ENCODE measurements at places on chromosomes 5 and 9.
A peak's percentile ranks its signal among the peaks of the same experiment; 100 is the strongest.

- no peak for DNase-seq
Observed at GRCh38 chr5:116482394-116482793, 92.2 kb downstream of the SEMA6A start.

GRCh38 chr5:135576075-135576599 is 2.7 kb downstream of the CXCL14 start:
- DNase-seq, result no peak

DNA sequence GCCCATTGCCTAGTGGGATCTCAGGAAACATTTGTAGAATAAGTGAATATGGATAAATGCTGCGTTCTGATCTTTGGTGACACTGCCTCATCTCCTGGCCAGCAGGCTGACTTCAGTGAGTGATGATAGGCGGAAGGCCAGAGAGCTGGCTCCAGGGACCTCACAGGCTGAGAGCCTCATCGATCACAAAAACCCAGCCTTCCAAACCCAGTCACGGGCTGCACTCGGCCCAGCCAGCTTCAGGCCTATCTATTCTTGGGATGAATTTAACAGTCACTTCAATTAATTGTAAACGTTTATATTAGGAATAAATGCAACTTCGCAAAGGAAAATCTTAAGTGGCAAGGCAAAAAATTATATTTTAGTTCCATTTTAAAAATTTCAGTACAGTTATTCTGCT is 201.6 kb downstream of the IRX2 start:
- DNase-seq, result no peak

DNA sequence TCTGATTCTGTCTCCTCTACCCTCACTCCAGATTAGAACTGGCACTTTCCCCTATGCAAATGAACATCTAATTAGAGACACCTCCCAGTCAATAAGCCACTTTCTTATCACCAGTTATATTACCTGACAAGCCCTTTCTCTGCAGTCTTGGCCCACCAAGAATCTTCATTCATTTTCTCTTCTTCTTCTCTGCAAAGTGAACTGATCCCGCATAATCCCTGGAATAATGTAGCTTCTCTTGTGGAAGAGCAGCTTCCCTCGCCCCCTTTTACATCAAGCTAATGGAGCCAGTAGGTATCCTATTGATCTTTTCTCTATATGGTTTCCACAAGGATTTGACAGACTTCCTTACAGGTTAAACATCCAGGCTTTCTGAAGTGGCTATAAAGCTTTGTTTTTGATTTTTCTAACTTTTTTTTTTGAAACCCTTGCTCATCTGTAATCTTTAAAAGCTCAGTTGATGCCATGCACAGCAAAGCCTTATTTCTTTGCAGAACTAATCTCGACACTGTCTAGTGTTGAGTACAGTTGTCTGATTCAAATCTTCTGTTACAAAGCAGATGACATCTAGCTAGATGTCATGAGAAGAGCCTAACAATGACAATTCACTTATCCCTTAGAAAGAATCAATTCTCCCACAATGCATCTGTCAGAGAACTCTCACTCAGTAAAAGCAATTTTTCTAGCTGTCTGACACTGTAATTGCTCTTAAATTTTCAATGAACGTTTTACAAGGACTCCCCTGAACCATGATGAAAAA is 281.4 kb downstream of the ISL1 start:
- DNase-seq, result no peak

DNA sequence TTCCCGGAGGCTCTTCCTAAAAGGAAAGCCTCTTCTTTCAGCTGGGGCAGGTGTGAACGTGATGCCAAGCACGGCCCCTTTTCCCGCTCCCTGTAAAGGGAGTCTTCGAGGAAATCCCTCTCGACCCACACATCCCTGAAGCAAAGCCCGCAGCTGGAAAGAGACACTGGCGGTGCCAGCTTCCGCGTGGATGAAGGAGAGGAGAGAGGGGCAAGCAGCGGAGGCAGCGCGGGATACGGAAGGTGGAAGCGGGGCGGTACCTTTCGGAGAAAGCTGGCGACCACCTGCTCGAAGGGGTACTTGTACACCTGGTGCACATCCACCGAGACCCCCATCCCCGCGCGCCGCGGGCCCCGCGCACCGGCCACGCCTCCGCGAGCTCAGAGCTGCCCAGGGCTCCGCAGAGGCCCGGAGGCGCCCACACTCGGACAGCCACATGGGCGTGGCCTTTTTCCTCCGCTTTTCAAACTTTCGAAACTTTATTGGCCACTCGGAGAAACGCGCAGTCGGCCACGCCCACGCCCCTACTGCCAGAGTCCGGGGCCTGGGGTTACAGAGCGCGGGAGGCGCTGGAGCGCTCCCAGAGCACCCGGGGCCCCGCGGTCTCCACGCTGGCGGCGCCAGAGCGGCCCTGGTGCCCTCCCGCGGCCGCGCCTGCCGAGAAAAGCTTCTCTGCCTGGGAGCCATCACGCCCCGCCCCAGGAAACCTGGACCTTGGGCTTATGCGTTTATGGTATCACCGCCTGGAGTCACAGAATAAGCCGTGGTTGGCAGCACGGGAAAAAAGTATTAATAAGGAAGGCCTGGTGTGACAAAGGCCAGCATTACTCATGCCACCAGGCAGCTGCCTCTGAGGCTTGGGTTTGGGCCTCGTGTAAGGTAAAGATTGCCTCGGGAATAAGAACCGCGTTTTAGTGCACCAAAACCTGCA is at the start of gene PRELID2:
Gene PRELID2, minus strand, starts transcription at position 426 of the 931 bp plus-strand sequence. Its CDS starts 91 bp downstream, at position 335.
- DNase-seq, result peak; percentile 60

DNA sequence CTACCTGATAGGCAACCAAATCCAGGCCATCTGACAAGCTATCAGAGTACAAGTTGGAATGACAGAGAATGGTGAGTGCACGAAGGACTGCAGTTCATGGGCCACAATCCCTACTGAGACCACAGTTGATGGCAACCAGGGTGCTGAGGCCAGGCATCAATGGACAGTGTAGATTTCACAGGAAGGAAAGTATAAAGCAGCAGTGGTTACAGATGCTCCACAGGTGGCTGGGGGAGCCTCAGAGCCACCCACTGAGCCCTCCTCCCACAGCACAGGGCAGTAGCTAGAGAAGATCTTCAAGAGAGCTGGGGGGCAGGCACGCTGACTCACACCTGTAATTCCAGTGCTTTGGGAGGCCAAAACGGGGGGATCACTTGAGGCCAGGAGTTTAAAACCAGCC is 49.4 kb downstream of the RETREG1 start:
- DNase-seq, result no peak

GRCh38 chr9:114317665-114318357 is 5.1 kb upstream of the ORM1 start:
- no peak for DNase-seq

GRCh38 chr5:6791031-6791430 is 77.8 kb downstream of the TENT4A start:
- DNase-seq, result no peak

GRCh38 chr9:75200892-75201470 is 112.7 kb downstream of the OSTF1 start:
- DNase-seq, result peak; percentile 34

DNA sequence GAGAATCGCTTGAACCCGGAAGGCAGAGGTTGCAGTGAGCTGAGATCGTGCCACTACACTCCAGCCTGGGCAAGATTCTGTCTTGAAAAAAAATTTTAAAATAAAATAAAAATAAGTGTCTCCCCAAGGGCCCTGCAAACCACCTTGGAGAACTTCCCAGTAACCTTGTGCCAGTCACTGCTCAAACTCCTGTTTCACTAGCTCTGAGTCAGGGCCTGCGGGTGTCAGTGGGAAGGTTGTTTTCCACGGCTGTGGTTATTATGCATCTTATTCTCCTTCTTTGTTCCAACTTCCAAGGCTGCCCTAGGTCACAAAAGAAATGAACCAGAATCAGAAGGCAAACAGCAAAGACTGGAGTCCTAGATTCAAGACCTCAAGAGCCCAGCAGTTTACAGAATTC is 246.7 kb downstream of the ADAMTSL1 start:
- DNase-seq, result no peak

- peak; percentile 59 for DNase-seq
Observed at GRCh38 chr9:132235894-132236661, 74.2 kb downstream of the NTNG2 start.

DNA sequence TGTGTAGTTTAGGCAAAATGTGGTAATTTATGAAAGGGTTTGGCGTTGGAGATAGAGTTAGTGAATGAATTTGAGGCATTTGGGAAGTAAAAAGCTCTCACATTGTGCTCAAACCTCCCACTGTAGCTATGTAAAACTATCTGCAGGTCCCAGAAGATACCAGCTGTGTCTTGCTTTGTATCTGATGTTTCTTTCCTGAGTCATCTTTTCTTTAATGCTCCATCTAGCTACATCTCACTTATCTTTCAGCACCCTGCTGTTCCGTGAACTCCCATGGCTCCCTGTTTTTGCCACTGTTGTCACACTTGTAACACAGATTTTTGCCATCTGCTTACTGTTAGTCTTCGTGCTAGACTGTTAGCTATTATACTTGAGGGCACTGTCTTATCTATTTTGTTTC is 253.1 kb downstream of the NPR3 start:
- no peak for DNase-seq

Measured in putamen (tissue), 1 donor.